CD4-positive, CD25-positive, alpha-beta regulatory T cell (primary cell): ENCODE measurements at places on chromosomes 7 and 10. TPM values are rescaled to one million over a fixed set of nuclear protein-coding genes. Genes with fewer than 3 reads are reported as not detected.

- H3K4me3 ChIP-seq: no peak overlapping the region
- no peaks in the 10 kb centered on the region for H3K36me3 ChIP-seq
- no peaks in the 10 kb centered on the region for H3K4me1 ChIP-seq
- H3K27me3 ChIP-seq: no peaks in the 10 kb centered on the region
Measured at GRCh38 chr7:53518319-53518718, 482.9 kb downstream of the POM121L12 start.

- H3K27ac ChIP-seq: no peak overlapping the region
- no peak for DNase-seq
- no peak overlapping the region for H3K4me3 ChIP-seq
- no peaks in the 10 kb centered on the region for H3K27me3 ChIP-seq
Measured at GRCh38 chr10:61847640-61848039, 53.9 kb upstream of the ARID5B start.

Gene CYP3A7
- not detected for polyA plus RNA-seq

DNA sequence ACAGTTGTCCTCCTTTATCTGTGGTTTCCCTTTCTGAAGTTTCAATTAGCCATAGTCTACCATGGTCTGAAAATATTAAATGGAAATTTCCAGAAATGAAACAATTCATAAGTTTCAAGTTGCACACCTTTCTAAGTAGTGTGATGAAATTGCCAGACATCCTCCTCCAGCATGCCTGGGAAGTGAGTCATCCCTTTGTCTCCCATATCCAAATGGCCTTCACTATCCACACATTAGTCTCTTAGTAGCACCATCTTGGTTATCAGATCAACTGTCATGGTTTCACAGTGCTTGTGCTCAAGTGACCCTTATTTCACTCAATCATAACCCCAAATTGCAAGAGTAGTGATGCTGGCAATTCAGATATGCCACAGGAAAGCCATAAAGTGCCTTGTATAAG is 83.4 kb upstream of the PPP1R9A start:
- no peak for DNase-seq
- H3K4me1 ChIP-seq: no peaks in the 10 kb centered on the region
- no peaks in the 10 kb centered on the region for H3K36me3 ChIP-seq
- H3K4me3 ChIP-seq: no peak overlapping the region
- no peak overlapping the region for H3K27ac ChIP-seq

Gene CDH23
- 1.5 TPM for polyA plus RNA-seq

Gene NUDT13
- 0.49 TPM for polyA plus RNA-seq

- H3K4me1 ChIP-seq: no peaks in the 10 kb centered on the region
- no peak for DNase-seq
- H3K27ac ChIP-seq: no peak overlapping the region
- H3K27me3 ChIP-seq: peaks cover 2% of the 10 kb centered on the region
- H3K4me3 ChIP-seq: no peak overlapping the region
Measured at GRCh38 chr7:17651863-17652385, 288.4 kb downstream of the SNX13 start.

DNA sequence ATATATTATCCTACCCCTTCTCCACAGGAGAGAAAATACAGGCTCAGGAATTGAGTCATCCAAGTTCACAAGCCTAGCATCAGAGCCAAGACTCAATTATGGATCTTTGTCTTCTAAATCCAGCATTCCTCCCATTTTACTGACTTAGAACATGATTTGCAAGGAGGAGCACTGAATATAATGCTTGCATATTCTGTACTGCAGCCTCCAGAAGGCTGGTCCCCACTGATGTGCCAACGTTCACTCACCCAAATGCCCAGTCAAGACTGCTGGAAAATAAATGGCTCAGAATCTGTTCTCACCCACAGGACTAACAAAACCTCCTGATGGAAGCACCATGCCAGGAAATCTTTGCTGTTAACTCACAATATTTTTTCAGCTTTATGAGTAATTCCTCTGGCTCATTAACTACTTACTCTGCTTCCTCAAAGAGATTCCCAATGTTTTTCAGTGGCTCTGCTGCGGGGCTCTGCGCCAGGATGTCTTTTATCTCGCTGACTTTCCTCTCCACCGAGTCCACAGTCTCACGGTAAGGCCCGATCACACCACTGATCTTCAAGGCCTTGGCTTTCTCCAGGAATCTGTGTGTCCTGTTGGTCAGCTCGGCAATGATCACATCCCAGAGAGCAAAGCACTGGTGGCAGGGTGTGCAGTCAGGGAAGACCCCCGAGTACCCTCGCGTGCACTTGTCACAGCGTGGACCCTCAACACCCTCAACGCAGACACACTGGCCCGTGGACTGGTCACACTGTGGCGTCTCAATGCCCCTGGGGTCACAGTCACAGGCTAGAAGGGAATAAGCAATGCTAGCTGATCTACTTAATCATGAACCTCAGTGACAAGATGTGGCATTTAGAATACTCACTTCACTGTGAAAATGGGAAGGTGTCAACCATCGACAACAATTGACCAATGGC is 48.8 kb downstream of the DLD start:
- no peak overlapping the region for H3K27ac ChIP-seq
- DNase-seq: no peak
- no peaks in the 10 kb centered on the region for H3K27me3 ChIP-seq
- no peak overlapping the region for H3K4me3 ChIP-seq
- H3K36me3 ChIP-seq: peaks cover 6% of the 10 kb centered on the region

DNA sequence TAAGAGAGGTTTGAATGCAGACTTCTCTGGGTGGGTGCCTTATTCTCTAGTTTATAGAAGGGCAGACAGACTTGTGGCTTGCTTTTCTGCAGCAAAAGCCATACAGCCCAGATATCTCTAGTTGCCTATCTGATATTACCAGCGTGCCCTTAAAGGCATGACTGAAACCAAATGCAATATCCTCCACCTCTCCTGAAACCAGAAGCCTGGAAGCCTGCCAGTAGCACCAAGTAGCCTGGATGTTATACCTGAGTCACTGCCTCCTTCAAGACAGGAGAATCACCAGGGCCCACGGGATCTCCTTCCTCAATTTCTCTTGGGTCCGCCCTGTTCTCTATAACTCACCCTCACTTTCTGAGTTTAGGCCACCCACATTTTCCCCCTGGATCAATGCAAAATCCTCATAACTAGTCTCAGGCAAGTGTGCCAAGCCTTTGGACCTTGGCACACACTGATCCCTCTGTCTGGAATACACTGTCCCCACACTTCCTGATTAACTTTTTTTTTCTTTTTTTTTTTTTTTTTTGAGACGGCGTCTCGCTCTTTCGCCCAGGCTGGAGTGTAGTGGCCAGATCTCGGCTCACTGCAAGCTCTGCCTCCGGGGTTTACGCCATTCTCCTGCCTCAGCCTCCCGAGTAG is 638.4 kb downstream of the GALNT17 start:
- H3K27me3 ChIP-seq: no peaks in the 10 kb centered on the region
- no peak for DNase-seq
- no peak overlapping the region for H3K4me3 ChIP-seq
- H3K27ac ChIP-seq: no peak overlapping the region
- no peaks in the 10 kb centered on the region for H3K36me3 ChIP-seq
- H3K4me1 ChIP-seq: no peaks in the 10 kb centered on the region

GRCh38 chr10:130808686-130809085 is 502.8 kb downstream of the TCERG1L start:
- no peak for DNase-seq
- no peaks in the 10 kb centered on the region for H3K27me3 ChIP-seq
- H3K4me3 ChIP-seq: no peak overlapping the region

DNA sequence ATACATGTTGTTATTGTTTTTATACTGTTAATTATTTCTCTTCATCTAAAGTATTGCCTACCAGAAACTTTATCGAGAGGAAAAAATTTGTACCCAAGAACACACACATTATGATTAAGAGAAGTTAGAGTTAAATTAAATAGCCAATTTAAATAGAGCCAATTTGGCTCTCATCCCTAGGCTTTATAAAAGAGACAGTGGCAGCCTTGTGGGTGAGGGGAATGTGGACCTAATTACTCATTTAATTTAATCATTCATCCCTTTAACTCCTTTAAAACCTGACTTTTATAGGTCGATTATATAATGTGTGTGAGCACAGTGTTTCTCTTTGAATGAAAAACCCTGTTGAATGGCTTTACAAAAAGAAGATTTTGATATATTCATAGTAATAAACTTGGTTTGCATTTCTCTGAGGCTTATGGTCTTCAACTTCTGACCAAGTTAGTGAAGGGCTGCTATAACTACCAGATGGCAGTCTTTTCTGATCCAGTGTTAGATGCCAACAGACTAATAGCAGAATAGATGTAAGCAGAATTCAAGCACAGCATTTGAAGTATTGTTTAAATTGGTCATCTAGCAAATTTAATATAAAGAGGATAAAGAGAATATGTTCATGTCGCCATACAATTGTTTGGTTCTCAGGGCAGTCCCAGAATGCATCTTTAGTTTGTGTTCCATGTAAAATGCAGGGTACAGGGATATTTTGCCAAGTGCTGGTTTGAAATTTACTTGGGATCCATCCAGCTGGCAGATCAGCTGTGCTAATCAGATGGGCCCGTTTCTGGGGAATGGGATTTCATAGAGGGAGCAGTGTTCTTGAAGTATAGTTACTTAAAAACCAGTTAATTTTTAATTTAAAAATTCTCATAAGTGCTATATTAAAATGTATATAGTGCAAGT is 25.3 kb downstream of the ADD3 start:
- peaks cover 40% of the 10 kb centered on the region for H3K4me1 ChIP-seq
- DNase-seq: no peak
- no peaks in the 10 kb centered on the region for H3K36me3 ChIP-seq
- no peaks in the 10 kb centered on the region for H3K27me3 ChIP-seq

Gene HYCC1
- polyA plus RNA-seq: 19.7 TPM

DNA sequence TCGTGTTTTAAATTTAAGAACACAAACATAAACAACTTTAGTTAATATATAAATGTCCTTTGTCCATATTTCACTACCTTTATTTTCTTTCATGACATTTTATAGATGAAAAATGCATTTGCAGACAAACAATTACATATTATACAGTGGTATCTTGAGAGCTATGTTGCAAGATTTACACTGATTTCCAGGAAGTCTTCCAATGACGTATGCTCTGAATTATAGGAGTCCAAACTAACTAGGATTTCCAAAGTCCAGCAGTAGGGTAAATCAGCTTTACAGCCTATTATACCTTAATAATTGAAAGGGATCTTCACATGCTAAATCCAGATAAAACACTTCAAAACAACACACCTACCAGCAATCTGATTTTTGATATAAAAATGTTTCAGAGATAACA is 69.4 kb downstream of the HYCC1 start:
- DNase-seq: no peak
- H3K36me3 ChIP-seq: peaks cover 7% of the 10 kb centered on the region
- H3K4me3 ChIP-seq: no peak overlapping the region
- no peaks in the 10 kb centered on the region for H3K4me1 ChIP-seq

Gene CPA2
- not detected for polyA plus RNA-seq

DNA sequence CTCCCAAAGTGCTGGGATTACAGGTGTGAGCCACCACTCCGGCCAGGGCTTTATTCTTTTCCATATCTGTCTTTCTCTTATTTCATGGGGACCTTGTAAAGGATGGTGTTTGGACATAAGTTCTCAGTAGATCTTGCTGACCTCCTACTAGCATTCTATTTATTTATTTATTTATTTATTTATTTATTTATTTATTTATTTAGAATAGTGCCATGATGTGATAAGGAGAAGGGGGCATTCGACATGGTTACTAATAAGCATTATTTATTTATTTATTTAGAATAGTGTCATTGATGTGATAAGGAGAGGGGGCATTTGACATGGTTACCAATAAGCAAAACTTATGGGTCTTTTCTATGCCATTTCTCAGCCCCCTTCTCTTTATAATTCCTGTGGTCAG is 176.9 kb downstream of the LRRC4 start:
- no peaks in the 10 kb centered on the region for H3K27me3 ChIP-seq
- H3K4me1 ChIP-seq: peaks cover 24% of the 10 kb centered on the region
- DNase-seq: no peak
- H3K4me3 ChIP-seq: no peak overlapping the region
- no peak overlapping the region for H3K27ac ChIP-seq
- peaks cover 8% of the 10 kb centered on the region for H3K36me3 ChIP-seq

DNA sequence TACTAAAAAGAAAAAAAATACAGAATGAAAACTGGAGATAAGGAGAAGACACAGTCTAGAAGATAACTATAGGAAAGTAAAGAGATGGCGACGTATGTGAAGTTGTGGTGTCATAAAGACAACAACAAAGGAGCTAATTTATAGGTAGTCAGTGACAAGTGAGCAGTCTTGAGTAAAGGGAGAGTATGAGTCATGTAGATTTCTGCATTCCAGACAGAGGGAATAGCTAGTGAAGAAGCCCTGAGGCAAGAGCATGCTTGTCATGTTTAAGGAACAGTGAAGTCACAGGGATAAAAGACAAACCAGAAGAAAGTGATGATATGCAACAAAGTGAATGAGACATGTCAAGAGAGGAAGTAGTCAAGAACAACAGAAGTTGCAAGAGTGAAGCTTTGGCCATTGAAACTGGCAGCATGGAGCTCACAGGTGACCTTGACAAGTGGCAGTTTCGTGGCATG is 2.3 kb upstream of the MIOS start:
- peaks cover 26% of the 10 kb centered on the region for H3K4me1 ChIP-seq
- DNase-seq: no peak
- no peak overlapping the region for H3K27ac ChIP-seq
- H3K4me3 ChIP-seq: no peak overlapping the region
- H3K36me3 ChIP-seq: no peaks in the 10 kb centered on the region

- no peak overlapping the region for H3K4me3 ChIP-seq
- H3K27ac ChIP-seq: no peak overlapping the region
- H3K36me3 ChIP-seq: no peaks in the 10 kb centered on the region
- no peak for DNase-seq
Measured at GRCh38 chr10:117656385-117657367, 114.1 kb downstream of the EMX2 start.
